ENCODE measurements at places on chromosomes 11 and 22.

GRCh38 chr11:42526426-42526825 lies 785.4 kb upstream of the API5 start:
- no peak for DNase-seq

DNA sequence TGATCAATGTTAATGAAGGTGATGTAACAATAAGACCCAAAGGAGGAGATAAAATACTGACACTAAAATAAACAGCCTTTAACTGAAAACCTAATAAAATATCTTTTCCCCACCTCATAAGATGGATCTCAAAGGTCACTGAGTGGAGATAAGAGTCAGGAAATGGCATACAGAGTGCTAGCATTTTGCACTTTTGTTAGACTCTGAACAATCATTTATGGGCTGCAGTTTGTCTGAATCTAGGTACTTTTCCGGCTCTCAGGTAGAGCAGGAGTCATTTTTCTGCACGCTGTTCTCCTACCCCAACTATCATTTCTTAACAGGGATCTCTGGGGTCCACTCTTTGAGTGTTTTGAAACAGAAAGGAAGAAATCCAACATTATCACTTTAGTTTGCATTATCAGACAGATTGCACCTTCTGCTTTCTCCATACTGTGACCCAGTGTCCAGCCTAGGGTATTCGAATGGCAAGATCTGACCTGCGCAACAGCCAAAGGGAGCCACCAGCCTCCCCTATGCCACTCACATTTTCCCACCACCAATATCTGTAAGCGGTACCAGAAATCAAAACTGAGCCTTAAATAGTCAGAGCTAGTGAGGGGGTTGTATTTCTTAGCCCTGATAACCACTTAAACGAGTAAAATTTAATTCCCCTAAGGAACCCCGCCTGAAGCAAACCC lies 863 bp downstream of the SIAE start:
- DNase-seq: no peak

DNA sequence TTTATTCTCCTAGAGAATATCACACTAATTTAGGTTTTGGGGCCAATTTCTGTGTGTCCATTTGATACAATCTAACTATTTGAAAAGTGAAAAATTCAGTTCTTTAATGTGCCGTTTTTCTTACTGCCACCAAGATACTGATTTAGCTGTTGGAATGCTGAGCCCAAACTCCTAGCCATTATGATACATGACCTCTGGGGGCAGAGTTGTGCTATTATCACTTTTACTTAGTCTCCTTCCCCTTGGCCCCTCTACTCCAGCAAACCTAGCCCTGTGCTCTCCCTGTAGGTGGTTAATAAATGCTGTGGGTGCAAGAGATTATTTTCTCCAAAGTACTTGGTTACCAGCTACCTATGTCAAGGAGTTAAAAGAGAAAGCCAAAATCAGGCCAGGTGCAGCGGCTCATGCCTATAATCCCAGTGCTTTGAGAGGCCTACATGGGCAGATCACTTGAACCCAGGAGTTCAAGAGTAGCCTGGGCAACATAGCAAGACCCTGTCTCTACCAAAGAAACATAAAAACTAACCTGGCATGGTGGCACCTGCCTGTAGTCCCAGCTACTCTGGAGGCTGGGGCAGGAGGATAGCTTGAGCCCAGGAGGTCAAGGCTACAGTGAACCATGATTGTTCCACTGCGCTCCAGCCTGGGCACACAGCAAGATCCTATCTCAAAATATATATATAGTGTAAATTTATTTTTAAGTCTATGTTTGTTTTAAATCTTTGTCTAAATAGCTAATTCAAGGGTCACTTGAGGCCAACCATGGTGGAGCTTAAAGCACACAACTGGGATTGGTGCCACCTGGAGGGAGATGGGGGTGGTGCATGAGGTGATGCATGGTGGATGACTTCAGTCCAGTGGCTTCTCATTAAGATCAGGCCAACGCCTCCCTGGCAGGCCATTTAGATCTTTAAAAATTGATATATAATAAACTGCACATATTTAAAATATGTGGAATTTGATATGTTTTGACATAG lies 193.2 kb upstream of the PLET1 start:
- DNase-seq: no peak

- no peak for DNase-seq
Observed at GRCh38 chr11:8729837-8730696, 47.5 kb downstream of the RPL27A start.

DNA sequence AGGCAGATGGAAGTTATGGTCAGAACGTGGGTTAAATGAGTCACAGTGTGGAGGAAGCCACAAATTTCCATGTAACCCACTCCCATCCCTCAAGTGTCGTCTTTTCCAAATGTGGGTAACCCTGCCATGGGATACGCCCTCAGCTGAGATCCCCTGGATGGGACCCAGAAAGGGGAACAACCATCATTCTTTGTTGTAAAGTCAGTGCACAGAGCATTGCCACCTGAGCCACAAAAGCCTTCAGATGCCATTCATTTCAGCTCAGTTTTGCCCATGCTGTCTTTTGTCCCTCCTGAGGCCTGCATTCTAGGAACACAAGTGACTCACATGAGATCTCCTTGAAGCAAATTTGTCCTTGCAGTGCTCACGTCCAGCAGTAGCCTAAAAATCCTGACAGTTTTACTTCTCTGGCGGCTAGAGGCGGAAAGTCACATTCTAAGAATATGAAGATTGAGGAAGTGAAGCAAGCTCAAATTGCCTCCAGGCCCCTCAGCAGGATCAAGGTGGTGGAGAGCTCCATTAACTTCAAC lies 30.6 kb downstream of the MMP13 start:
- no peak for DNase-seq

GRCh38 chr22:44392446-44392921 lies 79.7 kb upstream of the SHISAL1 start:
- DNase-seq: no peak

- DNase-seq: no peak
Observed at GRCh38 chr22:23285734-23286133, 105.4 kb downstream of the BCR start.

- DNase-seq: no peak
Observed at GRCh38 chr11:66687831-66688281, 10.2 kb upstream of the RBM4B start.

GRCh38 chr11:118928870-118929500 lies 3.3 kb upstream of the BCL9L start:
- no peak for DNase-seq

DNA sequence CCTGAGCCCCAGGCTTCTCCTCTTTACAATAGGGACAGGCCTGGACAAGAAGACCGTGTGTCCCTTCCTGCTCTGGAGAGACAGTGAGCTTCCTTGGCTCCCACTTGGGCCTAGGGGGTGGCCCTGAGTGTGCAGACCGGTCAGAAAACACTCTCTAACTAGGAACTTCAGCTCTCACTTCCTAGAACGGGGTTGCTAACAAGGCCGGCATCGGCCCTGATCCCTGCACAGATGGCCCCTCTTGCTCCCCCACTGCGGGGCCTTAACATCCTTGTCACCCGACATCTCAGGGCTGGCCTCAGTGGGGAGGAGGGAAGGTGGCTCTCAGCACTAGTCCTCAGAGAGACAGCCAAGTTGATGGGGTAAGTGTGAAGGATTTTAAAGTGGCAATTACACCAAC lies 406.9 kb downstream of the CTTN start:
- DNase-seq: no peak

GRCh38 chr11:134742224-134742612 lies 330.2 kb upstream of the B3GAT1 start:
- DNase-seq: no peak

DNA sequence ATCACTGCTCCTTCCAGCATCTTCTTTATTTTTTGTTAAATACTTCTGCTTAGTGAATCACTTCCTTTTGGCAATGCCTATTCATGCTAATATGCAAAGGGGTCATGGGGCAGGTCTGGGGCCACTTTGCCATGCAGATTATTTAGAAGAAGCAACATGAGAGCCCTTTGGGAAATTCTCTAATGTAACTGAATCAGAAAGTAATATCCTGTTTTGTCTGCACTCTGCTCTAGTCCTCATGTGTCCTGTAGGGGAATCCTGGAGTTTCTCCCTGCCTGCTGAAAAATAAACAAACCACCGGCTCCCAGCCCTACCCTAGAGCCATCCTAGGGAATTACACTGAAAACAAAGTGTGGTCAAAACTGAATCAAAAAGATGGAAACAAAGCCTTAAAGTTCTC lies 176.5 kb upstream of the POU2AF2 start:
- DNase-seq: peak; percentile 56

DNA sequence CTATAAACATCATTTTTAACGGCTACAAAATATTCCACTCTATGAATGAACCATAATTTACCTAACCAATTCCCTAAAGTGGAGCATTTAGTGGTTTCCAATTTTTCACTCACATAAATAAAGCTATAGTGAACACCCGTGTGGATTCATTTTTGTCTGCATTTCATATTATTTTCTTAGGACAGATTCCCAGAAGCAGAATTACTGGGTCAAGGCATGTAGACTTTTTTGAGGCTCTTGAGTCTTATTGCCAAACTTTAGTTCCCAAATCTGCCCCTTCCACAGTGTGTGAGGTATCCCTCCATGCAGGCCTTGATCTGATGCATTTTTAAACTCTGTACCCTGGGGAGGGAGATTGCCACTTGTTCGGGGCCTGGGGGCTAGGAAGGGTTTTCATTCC lies 198.2 kb downstream of the TENM4 start:
- DNase-seq: no peak

GRCh38 chr11:27088353-27088752 lies 47.7 kb downstream of the BBOX1 start:
- DNase-seq: no peak

- no peak for DNase-seq
Observed at GRCh38 chr11:36899800-36900199, 301.8 kb upstream of the RAG2 start.

DNA sequence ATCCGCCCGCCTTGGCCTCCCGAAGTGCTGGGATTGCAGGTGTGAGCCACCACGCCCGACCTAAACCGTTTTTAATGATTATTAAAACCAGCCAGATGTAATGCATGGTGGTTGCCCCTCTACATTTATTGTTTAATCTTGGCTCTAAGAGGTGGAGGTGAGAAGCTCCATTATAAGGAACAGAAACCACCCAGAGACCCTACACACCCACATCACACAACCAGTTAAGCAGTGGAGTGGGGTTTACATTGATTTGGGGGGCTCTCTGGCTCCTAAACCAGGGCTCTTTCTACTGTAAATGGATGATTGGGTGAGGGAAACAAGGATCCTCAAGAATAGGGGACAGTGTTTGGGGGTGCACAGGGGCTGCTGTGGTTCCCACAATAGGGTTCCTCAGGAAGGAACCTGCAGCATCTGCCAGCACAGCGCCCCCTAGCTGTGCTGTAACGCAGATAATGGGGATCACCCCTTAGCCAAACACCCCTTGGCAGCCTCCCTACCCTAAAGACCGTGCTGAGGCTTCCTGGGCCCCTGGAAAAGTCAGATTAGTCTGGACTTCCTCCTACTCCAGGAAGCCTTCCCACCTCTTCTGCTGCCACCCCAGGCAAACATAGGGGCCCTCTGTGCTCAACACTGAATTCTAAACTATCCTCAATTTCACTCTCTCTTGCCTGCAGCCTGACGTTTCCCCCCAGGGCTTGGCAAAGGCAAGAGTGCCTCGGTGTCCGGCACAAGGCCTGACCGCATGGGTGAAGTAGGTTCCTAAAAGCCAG lies 2.4 kb downstream of the MPST start:
- no peak for DNase-seq

DNA sequence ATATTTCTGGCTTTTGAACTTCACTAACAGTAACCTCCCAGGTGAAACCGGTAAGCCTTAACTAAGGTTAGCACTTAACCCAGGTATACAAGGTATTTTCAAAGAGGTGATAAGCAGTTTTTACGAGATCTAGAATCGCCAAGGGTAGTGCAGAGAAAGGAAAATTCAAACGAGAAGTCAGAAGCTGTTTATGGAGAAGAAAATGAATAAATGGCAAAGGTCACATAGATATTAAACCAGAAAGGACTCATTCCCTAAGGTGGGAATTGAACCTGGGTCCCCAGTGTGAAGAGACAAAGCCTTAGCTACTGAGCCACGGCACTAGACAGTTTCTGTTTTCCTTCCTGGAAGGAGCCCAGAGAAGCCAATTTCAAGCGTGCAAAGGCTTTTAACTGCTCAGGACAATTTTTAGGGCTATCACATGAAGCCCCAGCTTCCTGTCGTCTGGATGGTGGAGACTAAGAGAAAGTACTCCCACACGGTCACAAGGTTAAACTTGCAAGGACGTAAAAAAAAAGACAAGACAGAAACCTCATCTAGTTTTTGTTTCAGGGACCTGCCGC lies 5.7 kb upstream of the C1QTNF6 start:
- no peak for DNase-seq

GRCh38 chr11:12771875-12772274 lies 97.7 kb downstream of the TEAD1 start:
- DNase-seq: no peak

- DNase-seq: no peak
Observed at GRCh38 chr11:129115652-129116586, 76.2 kb downstream of the ARHGAP32 start.

GRCh38 chr11:121035780-121036179 lies 11.9 kb downstream of the TBCEL start:
- no peak for DNase-seq

DNA sequence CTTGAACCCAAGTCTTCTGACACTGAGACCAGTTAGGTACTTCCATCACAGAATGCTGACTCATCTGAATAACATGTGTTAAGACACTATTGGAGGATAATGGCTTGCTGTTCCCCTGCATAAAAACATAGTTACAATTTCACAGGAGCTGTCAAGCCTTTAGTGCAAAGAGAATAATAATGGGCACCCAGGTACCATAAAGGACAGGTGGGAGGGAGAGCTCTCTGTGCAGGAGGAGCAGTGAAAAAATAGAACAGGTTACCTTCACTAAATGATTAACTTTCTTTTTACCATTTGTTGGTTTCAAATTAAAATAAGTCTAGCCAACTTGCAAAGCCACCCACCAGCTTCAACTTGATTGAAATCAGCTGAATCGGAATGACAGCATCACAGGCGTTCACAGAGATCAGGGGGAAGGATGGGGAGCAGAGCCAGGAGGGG lies 173.2 kb downstream of the DSCAML1 start:
- no peak for DNase-seq

- no peak for DNase-seq
Observed at GRCh38 chr22:39287076-39287725, 32.2 kb downstream of the RPL3 start.

DNA sequence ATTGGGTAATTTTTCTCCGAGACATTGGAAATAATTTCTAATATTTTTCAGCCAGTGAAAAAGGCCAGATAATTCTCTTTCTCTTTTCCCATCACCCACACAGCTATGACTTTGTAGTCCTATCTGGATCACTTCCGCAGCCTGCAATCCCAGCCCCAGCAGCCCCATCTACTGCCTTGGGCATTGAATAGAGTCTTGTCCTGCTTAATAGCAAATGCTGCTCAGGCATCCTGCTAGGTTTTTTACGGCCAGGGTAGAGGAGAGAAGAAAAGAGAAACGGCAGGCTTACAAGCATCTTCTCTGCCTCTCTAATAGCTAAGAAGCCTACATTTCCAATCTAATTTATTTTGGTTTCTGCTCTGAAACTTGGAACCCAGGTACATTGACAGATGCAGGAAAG lies 154.3 kb upstream of the B3GAT1 start:
- no peak for DNase-seq

DNA sequence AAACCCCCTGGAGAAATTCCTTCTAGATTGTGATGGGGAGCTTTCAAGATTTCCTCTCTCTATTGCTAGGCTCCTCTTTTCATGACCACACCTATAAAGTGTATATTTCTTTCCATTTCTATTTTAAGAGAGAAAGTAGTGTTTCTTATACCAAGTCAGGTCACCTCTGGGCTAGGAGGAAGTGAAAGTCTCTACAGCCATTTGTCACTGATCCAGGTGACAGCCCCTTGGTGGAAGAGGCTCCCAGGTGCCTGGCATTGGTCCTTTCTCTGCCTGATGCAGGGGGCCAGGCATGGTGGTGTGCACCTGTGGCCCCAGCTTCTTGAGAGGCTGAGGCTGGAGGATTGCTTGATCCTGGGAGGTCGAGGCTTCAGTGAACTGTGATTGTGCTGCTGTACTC lies 64.7 kb downstream of the DHCR7 start:
- no peak for DNase-seq

All from SW 1271 (cell line).